ENCODE measurements at places on chromosomes 4 and X.

- no peak for DNase-seq
These were observed 146.4 kb upstream of the EDNRA start for GRCh38 chr4:147334478-147334877.

- DNase-seq: no peak
These were observed 11.3 kb upstream of the LONRF3 start for GRCh38 chrX:118963159-118963558.

- DNase-seq: no peak
These were observed 74.8 kb upstream of the PASD1 start for GRCh38 chrX:151488677-151489076.

DNA sequence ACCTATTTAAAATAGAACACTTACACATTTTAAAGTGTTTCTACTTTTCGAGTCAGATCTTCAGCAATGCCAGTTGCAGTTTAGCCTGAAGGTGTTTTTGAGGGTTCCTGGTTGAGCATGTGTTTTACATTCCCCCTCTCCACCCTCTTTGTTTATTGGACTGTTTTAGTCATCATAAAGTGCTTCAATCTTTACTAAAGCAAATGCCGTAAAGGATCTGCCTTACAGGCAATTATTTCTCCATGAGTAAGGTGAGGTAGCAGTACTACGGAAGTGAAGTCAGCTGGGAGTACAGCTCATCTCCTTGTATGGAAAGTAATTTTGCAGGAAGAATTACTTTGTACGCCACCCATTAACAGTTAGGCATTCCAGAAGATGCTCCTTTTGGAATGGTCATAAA, 36.9 kb downstream of the PDLIM5 start:
- DNase-seq: no peak

DNA sequence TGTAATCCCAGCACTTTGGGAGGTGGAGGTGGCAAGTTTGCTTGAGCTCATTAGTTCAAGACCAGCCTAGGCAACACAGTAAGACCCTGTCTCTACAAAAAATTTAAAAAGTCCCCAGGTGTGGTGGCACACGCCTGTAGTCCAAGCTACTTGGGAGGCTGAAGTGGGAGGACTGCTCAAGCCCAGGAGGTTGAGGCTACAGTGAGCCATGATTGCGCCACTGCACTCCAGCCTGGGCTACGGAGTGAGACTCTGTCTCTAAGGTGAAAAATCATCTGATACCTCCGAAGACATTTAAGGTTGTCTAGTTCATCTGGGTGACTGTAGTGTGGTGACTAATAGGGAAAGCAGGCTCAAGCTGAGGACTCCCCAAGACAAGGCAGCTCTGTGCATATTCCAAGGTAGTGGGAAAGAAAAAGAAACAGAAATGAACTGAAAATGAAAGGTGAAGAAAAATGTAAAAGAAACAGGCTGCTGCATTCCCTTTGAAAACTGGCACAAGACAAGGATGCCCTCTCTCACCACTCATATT, 23.3 kb downstream of the FRYL start:
- DNase-seq: no peak

DNA sequence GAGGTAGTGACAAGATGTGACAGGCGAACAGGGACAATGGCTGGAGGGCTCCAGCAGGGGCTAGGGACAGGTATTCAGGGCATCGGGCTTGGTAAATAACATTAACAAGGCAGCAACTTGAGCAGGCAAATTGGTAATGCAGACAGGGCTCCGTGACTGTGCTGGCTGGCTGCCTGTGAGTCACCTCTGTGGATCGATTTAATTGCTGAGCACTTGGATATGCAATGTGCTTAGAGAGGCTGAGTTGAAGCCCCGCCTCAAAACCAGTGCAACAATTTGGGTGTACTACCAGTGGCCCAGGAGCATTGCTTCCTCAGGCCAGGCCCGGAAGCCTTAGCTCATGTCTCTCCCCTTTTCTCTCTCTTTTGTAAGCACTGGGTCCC, 19.5 kb downstream of the CNGA2 start:
- DNase-seq: no peak

DNA sequence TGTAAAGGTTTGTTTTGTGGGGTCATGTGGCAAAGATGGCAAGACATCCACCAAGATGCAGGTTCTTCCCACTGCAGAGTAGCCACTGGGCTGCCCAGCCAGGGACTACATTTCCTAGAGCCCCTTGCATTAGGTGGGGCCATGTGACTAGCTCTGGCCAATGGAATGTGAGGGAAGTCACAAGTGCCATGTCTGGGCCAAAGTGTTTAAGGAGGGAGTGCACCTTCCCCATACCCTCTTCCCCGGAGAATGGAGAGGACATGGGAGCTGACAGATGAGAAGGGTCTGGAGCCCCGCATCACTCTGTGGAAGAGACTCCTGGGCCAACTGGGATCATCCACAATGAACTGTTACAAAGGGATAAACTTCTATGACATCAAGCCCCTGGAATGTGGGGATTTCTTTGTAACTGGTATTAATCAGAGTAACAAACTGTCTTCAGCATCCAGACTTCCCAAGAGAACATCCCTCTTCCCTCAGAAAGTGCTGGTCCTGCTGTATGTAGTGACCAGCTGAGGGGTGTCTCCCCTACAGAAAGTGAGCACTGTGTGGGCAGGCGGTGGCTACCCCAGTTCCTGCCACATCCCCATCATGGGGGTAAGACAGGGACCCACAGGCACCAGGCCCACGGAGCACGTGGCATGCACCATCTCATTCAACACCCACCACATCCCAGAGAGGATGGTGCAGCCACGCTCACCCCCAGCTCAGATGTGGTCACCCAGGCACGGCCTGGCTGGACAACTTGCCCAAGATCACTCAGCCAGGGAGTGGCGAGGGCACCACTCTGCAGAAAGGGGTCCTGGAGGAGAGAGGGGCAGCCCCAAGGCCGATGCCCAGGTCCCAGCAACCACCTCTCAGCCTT, 10.9 kb downstream of the PPP2R2C start:
- no peak for DNase-seq

DNA sequence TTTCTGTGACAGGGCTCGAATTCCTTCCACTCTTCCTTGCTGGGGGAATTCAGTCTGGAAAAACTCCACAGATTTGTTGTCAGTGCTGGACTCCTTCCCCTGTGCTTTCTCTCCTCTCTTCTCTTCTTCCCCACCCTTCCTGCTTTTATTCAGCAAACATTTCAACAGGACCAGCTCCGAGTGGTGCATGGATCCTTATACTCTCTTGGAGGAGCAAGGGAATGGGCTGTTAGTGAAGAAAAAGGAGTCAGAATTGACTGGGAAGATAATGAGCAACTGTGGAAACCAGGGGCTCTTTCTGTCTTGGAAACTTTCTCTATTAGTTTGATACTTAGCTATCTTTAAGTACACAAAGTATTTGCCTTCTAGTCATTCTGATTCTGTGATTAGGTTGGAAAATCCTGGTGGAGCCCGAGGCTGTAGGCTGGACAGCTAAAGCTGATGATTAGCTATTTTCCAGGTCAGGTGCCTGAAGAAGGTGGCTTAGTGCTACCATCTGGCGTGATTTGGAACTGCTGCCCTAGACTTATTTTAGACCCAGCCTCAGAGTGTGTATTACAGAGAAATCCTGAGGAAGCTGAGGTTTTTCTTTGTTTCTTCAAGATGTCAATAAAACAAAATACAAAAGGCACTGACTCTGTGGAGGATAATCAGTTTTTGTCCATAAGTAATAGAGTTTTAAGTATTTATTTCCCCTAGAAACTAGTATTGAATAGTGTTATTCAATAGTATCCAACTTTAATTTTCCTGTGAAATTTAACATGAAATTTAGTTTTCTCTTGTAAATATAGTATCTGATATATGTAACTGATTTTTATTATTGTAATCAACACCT, 38.4 kb downstream of the NAP1L5 start:
- no peak for DNase-seq

GRCh38 chrX:118740276-118740889, 13.0 kb downstream of the IL13RA1 start:
- no peak for DNase-seq

DNA sequence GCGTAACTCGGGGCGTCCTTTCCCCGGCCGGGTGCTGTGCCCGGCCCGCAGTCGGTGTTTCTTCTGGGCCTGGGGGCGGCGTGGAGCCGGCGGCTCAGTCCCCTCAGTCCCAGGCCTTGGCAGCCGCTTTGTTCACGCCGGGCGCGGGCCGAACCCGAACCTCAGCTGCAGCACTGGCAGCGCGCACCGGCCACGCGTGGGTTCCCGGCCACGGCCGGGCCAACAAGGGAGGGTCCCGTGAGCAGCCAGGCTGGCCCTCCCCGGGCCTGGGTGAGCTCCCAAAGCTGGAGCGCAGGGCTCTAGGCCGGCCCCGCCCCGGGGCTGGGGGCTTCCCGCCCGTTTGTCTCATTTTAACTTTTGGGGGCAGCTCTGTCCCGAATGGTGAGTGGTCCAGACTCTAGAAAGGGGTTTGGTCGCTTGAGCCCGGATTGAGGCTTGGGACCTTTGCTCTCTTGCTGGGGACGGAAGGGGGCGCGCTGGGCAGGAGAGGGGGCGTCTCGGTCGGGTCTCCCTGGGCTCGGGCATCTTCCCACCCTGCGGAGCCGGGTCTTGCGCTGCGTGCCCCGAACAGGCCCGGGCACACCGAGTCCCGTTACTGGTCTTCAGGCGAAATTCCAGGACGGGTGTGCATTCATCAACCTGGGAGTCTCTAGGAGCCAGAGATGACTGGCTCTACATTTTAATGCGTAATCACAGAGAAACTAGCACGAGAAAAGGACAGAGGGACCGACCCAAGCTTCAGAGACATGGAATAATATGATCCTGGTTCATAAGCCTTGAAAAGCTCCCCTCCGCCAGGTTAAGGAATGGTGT, 177.1 kb downstream of the CBR4 start:
- no peak for DNase-seq

DNA sequence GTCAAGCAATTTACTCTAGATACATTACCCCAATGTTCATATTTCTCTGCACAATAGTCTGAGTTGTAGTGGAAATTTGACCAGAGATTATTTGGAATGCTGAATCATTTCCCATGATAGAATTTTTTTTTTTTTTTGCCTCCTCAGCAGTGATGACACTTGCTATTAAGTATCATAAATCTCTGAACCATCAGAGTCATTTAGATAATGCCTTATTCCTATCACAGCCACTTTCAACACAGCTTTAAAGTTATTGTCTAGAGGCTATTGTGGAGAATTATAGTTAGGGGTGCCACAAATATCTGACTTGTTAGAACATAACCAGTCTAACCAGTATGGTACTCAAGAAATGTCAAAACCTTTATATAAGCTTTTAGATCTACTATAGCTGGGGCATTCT, 79.8 kb downstream of the LCORL start:
- no peak for DNase-seq

DNA sequence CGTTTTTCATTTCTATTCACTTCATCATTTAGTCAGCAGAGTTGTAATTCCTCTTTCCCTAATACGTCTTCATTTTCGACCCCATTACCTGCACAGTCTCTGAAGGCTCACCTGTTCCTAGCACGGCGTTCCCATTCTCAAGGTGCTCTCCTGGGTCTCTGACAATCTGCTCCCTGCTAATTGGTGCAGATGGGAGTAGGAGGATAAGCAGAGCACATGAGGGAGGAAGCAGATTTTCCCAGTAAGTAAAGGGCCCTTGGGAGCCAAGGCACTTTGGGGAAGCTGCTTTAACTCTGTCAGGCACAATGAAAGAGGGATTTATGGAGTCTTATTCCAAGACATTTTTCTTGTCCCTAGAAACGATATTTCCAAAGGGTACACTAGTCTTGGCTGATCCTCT, 466.4 kb downstream of the STIM2 start:
- DNase-seq: no peak

DNA sequence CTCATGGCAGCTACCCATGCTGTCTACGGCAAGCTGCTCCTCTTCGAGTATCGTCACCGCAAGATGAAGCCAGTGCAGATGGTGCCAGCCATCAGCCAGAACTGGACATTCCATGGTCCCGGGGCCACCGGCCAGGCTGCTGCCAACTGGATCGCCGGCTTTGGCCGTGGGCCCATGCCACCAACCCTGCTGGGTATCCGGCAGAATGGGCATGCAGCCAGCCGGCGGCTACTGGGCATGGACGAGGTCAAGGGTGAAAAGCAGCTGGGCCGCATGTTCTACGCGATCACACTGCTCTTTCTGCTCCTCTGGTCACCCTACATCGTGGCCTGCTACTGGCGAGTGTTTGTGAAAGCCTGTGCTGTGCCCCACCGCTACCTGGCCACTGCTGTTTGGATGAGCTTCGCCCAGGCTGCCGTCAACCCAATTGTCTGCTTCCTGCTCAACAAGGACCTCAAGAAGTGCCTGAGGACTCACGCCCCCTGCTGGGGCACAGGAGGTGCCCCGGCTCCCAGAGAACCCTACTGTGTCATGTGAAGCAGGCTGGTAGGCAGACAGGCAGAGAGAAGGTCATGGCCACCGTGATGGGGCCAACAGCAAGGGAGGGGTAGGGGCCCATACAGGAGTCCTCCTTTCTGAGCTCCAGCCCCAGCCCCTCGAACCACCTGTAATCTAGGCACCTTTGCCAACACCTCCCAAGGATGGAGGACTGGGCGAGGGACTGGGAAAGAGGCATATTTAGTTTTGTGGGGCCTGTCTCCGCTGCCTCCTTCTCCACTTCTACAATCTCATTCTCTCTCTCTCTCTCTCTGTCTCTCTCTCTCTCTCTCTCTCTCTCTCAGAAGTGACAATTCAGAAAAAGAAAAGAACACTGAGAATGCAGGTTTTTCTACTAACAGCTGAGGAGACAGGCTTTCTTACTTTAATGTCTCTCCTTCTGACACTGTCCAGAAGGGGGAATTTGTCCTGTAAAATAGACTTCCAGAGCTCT, 4.7 kb upstream of the TSPYL2 start:
- no peak for DNase-seq

DNA sequence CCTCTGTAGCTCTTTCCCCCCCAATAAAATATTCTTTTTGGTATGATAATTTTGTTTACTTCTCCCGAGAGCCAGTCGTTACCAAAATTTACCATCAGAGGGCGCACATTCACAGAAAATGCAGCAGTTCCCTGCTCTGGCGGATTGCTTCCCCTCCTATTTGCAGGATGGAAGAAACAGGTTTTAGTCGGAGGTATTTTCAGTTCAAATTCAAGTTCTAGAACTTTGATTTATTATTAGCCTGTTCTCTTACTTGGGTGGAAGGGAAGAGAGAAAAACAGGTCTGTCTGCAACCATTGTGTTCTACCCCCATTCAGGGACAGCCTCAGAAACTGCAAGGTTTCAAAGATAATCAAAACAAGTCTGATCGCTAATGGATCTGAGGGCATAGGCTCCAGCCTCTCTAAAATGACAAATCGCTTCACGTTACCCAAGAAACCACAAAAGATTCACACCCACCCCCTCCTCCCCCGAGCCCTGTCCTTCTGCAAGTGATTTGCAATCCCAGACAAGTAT, 263.8 kb upstream of the RPS6KA3 start:
- no peak for DNase-seq

- DNase-seq: no peak
These were observed 188.7 kb downstream of the ANKRD50 start for GRCh38 chr4:124523816-124524215.
